Tibial artery (tissue), 4 donors: ENCODE measurements at places on chromosomes 11 and 22.

DNA sequence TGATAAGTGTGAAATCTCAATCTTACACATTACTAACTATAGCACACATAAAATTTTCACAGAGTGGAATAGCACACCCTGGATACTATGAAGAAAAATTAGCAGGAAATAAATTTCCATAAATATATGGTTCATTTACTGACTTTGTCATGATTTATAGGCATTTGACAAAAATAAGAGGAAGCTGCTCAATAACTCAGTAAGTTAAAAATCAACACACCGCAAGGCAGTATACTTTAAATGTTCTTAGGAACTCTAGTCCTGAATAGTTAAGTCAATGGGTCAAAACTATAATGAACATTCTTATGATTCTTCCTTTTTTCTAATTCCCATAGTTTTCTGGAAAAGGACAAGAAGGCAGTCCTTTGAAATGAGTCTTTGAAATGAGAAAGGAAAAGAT is 1557.8 kb upstream of the RAG2 start:
- no peak for DNase-seq

GRCh38 chr22:20022978-20023613 is 2.2 kb downstream of the TANGO2 start:
- DNase-seq, result no peak

DNA sequence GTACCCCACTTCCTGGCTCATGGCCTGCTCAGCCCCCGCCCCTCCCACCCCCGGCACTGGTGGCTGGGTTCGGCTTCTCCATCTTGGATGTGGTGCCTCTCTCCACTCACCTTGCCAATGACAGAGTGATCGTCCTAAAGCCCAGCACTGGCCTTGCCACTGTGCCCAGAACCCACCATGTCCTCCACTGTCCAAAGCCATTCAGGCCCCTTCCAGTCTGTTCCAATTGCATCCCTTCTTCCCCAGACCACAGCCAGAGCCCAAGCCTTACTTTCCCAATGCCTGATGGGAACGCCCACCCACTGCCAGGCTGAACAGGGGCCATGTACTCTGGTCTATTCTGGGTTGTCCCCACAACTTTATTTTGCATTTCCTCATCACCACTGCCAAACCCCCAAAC is 625.8 kb upstream of the B3GAT1 start:
- DNase-seq, result no peak

GRCh38 chr22:18048041-18048440 is 23.7 kb upstream of the MICAL3 start:
- DNase-seq, result no peak

DNA sequence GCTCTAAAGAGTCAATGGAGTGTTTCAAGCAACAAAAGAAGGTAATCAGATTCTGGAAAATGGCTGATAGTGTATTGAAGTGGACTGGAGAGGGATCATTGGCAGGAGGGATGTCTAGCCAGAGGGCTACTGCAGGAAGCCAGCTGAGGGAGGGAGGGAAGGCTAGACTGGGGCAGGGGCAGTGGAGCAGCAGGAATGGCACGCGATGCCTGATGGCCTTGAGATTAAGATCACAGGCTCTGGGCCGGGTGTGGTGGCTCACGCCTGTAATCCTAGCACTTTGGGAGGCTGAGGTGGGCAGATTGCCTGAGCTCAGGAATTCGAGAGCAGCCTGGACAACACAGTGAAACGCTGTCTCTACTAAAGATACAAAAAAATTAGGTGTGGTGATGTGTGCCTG is 47.5 kb upstream of the PRDM11 start:
- no peak for DNase-seq

GRCh38 chr11:108727665-108728064 is 62.8 kb downstream of the DDX10 start:
- no peak for DNase-seq
